NCI-H524 treated with DMSO at 0.1 percent for 48 hours (cell line): ENCODE measurements at places on chromosomes 7 and 10.

- no peak for DNase-seq
Measured at GRCh38 chr7:35007768-35008167, 29.5 kb downstream of the DPY19L1 start.

- no peak for DNase-seq
Measured at GRCh38 chr7:15652776-15653290, 33.6 kb downstream of the MEOX2 start.

DNA sequence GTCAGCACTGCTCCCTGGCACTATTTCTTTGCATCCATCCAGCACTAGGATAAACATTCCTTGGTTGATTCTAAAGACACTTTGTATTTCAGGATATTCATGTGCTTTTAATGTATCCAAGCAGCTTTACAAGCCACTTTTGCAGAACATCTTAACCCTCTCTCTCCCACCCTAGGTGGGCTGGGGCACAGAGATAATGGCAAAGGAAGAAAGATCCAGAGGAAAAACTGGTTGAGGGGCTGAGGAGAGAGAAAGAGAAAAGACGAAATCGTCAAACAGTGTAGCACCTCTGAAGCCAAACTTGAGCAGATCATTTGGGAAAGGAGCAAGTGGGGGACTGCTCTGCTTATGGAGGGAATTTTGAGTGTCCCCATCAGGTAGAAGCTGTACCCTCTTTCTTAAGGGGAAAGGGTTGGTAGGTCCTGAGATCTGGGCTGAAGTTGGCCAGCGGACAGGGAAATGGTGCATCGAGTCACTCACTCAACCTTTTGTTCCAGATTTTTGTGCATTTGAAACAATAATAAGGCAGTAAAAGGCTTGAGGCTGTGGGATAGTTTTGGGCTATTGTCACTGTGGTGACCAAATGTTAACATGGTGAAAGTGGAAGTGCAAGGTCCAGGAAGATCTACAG, 4.2 kb upstream of the HOXA13 start:
- DNase-seq: no peak

- no peak for DNase-seq
Measured at GRCh38 chr10:77965294-77965693, 38.7 kb upstream of the DLG5 start.

- DNase-seq: no peak
Measured at GRCh38 chr7:91327346-91327745, 63.1 kb downstream of the FZD1 start.

GRCh38 chr7:138126928-138127327, 50.7 kb downstream of the AKR1D1 start:
- DNase-seq: no peak

DNA sequence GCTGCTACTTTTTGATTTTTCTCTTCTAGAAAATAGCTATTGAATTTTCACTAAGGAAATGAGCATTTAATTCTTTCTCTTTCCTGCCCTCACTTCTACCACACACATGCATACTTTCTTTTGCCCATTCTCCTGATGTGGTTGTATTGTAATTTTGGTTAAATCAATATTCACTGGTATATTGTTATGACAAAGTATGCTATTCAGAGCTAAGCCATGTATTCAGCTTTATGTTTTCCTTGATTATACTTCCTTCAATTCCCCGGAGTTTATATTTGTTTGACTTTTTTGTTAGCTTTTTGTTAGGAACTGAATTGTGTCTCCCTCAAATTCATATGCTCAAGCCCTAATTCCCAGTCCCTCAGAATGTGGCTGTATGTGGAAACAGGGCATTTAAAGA, 24.0 kb downstream of the LRRC72 start:
- DNase-seq: no peak

- DNase-seq: no peak
Measured at GRCh38 chr10:132132421-132132841, 54.3 kb upstream of the DPYSL4 start.

- no peak for DNase-seq
Measured at GRCh38 chr7:96346293-96346953, 24.5 kb upstream of the SLC25A13 start.

DNA sequence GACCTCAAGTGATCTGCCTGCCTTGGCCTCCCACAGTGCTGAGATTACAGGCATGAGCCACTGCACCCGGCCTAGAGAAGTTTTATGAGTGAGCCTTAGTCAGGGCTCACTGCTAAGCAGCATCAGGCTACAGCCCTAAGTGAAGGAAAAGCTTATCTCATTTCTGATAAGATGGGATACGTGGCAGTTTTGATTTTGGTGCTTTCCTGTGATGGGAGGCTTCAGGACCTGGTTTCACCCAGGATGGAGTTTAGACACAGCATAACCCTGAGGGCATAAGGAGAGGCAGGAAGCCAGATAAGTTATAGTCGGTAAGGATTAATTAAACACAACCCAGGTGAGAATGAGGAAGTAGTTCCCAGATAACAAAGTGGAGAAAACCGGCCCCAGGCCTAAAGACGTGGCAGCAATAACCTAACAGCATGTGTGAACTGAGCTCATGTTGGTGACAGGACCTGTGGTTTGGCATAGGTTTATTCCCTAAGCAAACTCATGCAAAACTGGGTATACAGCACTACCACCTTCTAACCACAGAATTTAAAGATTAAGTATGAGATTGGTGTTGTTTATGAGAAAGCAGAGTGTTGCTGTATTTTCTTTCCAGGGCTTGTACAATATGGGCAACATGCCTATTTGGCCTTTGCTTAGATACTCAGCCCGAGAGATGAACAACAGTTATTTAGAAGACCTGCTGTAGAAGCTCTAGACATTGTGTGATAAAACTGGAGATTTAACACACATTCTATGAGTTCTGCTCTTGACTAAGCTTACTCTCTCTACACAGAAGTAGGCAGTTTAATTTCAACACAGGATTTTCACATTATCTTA, 119.4 kb downstream of the COL28A1 start:
- no peak for DNase-seq

DNA sequence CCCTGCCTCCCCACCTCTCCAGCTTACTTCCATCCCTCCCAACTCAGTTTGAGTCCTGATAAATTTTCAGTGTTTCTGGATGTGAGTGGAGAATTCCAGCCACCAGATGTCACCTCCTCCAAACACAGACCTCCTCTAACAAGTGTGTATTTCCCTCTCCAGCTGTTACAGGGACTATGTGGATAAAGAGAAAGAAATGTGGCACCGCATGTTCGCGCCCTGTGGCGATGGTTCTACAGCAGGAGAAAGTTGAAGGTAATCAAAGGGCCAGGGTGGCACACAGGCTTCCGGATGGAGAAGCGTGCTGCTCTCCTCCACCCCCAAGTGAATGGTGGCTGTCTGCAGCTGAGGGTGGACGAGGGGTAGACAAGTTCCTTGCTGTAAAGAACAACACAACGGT, 14.7 kb downstream of the FKBP6 start:
- no peak for DNase-seq

- no peak for DNase-seq
Measured at GRCh38 chr10:70031215-70031614, 21.4 kb upstream of the MACROH2A2 start.

DNA sequence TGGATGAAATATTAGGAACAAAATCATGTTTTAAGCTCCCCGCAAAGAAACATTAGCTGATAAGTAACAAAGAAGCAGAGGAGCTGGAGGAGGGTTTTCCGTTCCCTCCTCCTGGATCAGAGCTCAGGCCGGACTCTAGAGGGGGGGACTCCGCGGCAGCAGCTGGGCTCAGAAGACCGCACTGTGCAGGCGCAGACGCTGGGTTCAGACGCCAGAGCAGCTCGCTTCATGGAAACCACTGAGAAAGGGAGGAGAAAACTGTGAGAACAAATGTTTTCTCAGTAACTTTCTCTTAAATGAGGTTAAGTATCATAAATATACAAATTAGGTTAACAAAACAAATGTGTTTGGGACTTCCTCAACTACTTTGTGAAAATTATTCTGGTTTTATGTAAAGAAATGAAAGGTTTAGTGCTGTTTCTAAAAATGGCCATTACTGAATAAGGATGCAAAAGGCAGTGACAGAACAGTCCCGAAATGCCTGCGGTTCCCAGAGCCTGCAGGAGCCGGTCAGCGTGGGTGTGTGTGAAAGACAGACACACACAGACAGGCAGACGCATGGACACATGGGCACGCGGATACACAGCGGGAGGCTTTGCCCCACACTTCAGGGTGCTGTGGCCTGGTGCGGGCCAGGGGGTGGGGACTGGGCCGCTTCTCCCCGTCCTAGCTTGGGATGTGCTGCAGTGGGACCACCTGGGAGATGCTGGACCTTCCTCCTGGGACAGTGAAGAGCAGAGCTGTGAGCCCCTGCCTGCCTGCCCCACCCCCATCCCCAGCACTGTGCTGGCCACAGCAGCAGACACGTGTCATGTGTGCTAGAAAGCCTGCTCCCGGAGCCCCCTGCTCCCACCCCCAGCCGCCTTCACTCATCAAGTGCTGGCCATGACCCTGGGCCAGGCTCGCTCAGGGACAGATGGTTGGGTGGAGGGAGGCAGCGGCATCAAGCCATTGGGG, 20.3 kb upstream of the ADGRA1 start:
- no peak for DNase-seq
